ENCODE measurements at places on chromosomes 3 and 15. TPM values are rescaled to one million over a fixed set of nuclear protein-coding genes. Genes with fewer than 3 reads are reported as not detected.

- no peak for DNase-seq
Observed at GRCh38 chr3:120801484-120801883, 58.9 kb downstream of the GTF2E1 start.

- DNase-seq: no peak
Observed at GRCh38 chr15:65952391-65953053, 83.2 kb downstream of the RAB11A start.

GRCh38 chr15:83061680-83062079 is 5.4 kb downstream of the BTBD1 start:
- no peak for DNase-seq

RGMA gene
- 0.33 TPM for total RNA-seq

GRCh38 chr15:57861034-57861638 is 154.6 kb downstream of the POLR2M start:
- no peak for DNase-seq

DNA sequence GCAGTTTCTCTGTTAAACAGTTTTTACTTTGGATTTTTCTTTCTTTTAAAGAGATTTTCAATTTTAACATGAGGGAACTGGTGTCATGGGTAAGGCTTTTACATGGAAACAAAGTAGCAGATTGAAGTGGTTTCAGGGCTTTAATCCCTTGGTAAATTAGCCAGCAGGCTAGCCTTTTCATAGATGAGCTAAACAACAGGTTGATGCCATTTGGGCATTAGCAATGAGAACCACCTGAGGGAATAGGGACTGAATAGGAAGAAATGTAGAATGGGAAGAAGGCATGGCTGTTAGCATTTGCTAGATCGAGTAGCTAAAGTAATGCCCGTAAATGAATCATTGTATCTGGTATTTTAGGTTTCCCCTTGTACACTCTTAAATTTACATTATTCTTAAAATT is 165.5 kb upstream of the MLF1 start:
- no peak for DNase-seq

- no peak for DNase-seq
Observed at GRCh38 chr15:46710401-46710960, 1006.8 kb upstream of the SEMA6D start.

SERPINI2 gene
- total RNA-seq: 0.15 TPM

PRR20G gene
- not detected for total RNA-seq

DNA sequence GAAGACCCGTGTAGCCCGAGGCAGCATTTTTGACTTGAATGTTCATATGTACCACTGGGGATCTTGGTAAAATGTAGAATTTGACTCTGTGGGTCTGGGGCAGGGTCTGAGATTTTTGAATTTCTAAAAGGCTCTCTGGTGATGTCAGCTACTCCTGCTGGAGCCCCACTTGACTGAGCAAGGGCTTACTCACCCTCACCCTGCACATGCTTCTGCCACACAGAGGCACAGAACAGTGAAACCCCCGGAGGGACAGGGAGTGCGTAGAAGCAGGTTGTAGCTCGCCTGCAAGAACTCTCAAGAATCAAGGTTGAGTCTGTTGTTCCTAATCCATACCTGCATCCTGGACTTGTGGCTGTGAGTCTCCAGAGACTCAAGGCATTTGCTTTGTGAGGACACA is 41.1 kb downstream of the SLCO3A1 start:
- no peak for DNase-seq

DNA sequence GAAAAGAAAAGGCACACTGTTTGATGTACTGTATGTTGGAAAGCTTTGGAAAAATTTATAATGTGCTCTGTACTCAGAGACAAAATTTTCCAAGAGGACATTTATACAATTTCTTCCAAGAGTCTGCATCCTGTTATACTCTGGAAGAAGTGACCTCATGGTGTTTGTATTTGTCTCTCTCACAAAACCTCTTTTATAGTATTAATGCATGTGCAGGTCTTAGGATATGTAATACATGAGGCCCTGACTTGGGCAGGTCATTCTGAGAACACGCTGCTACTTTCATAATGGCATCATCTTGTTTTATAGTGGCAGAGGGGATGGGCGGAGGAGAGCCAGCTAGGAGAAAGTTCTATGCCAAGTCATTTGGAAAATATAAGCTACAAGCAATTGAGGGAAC is 72.0 kb upstream of the P3H2 start:
- no peak for DNase-seq

TP63 gene
- total RNA-seq: 0.05 TPM

DNA sequence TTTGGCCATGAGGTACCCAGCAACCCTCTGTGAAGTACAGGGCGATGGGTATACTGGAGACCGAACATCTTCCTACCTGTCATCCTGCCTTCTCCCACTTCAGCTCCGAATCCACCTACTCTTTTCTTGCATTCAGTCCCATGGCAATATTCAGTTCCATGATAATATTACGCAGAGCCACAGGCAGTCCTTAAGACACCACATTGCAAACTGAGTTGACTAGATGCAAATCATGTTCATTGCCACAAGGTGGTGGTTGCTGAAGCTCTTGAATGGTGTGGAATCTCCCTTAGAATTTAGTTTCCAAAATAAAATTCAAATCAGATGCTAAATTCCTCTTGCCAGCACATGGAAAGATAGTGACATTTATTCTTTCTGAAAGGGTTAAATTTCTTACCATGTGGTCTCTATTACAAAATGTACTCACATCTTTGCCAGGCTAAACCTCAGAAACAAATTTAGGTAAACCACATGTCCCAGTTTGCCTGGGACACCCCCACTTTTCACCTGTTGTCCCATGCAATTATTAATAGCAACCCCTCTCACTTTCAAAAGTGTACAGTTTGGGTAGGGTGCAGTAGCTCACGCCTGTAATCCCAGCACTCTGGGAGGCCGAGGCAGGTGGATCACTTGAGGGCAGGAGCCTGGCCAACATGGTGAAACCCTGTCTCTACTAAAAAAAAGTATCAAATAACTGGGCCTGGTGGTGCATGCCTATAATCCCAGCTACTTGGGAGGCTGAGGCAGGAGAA is 1.7 kb upstream of the NME9 start:
- DNase-seq: no peak

DNA sequence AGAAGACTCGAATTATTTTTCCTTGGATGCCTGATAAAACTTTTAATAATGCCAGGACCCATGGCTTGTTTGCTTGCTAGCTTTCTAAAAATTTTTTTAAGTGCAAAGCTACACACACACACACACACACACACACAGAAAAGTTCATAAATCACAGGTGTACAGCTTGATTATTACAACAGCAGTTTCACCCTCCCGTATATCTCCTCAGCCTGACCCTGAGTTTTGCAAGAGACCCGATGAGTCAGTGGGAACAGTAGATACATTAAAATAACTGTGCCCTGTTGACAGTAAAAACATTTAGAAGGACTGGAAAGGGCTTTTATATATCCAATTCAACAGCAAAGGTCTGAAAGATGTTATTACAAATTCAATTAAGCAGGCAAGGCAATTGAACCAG is 46.7 kb downstream of the EMC4 start:
- no peak for DNase-seq

TTLL13 gene
- total RNA-seq: 0.15 TPM

DNA sequence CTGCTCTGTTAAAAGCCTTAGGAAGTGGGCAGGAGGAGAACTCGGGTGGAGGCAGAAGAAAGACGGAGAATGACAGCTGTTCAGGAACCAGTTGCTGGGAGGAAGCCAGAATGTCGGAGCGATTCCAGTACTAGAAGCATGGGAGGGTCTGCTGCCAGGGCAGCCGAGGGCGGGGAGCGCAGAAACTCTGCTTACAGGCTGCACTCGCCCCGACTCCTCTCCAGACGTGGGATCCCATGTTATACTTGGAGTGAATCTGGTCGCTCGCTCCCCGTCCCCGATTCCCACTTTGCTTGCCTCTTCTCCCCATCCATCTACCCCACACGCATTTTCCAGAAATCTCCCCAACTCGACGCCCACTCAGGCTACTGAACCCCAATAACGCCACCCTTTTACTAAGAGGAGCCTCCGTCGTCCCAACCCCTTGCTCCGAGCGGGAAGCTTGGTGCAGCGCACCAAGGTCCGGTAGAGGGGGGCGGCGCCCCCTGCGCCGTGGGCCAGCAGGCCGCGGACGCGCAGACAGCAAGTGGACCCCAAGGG is 665 bp downstream of the GATM start:
- peak; percentile 54 for DNase-seq

CCDC9B gene
- total RNA-seq: 16.6 TPM

DNA sequence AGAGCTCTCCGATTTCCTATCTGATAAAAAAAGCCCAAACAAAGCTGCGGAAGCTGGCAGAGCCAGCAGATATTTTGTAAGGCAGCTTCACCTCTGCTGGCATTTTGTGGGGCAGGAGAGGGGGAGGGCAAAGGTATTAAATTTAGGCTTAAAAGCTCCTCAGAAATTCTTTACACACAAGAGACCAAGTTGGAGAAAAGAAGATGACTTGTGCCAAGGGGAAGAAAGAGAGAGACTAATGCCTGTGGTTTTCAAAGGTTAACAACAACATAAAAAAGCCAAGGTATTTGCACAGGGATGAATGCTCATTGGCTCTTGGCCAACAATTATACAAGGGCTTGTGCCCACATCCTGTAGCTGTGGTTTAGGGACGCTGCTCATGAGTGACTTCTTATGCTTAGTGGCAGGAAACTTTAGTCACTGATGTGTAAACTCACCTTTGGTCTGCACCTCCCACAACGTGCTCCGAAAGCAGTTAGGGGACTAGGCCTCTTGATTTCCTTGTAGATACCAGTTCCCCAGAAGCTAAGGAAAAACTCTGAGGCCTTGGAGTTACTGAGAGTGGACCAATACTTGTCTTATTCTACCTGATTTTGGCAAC is 152.9 kb downstream of the TPRG1 start:
- no peak for DNase-seq

DNA sequence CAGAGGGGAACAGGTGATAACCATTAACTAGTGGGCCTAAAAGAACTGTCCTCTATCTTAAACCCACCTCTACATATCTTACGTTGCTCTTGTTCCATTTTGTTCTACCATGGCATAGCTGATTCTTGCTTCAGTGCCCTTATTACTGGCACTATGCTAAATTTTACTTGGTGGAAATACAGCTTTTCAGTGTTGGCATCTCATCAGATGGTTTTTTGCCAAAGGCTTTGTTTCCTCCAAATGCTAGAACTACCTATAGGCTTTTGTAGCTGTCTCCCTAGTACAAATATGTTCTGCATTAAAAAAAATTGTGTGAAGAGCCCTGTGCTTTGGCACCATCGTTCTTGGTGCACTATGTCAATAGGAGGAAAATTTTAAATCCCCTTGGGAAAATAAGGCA is 145.0 kb upstream of the ZBTB20 start:
- DNase-seq: no peak

FEZF2 gene
- not detected for total RNA-seq

MNS1 gene
- total RNA-seq: 0.20 TPM

DNA sequence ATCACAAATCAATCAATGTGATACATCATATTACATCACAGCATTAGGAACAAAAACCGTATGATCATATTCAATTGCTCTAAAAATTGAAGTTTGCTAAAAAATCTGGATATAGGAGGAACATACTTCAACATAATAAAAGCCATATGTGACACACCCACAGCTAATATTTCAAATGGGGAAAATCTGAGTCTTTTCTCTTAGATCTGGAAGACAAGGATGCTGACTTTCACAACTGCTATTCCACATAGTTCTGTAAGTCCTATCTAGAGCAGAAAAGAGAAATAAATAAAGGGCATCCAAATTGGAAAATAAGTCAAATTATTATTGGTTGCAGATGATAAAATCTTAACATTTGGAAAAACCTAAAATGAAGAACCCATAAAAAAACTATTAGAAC is 256.8 kb upstream of the SGO1 start:
- no peak for DNase-seq

GRCh38 chr15:90459368-90459767 is 70.4 kb upstream of the CRTC3 start:
- no peak for DNase-seq

GRCh38 chr3:151347432-151347831 is 18.1 kb upstream of the P2RY13 start:
- DNase-seq: no peak

GRCh38 chr15:64525828-64526530 is 65.6 kb downstream of the ZNF609 start:
- DNase-seq: no peak

- no peak for DNase-seq
Observed at GRCh38 chr15:39156646-39157250, 424.1 kb upstream of the THBS1 start.

ZNF197 gene
- total RNA-seq: 7.0 TPM

GRCh38 chr3:73086071-73086494 is 24.6 kb downstream of the EBLN2 start:
- peak; percentile 48 for DNase-seq

Data from left lobe of liver (tissue), 2 donors.